ENCODE measurements at places on chromosomes 3 and 15.

DNA sequence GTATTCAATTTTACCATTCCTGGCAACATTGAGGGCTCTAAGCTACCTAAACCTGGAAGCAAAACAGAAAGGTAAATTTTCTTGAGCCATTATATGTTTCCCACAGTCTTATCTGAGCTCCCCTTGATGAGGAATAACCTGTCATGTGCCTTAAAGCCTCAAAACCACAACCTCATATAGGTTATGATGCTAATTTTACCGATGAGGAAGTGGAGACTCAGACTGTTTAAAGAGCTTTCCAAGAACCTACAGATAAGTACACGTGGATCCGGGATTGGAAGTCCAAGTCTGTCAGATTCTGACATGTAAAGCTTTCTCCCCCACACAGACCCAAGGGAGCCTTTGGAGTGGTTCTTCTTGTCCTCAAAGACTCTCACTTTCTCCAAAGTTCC, 140.5 kb downstream of the SEMA6D start:
- DNase-seq = no peak

DNA sequence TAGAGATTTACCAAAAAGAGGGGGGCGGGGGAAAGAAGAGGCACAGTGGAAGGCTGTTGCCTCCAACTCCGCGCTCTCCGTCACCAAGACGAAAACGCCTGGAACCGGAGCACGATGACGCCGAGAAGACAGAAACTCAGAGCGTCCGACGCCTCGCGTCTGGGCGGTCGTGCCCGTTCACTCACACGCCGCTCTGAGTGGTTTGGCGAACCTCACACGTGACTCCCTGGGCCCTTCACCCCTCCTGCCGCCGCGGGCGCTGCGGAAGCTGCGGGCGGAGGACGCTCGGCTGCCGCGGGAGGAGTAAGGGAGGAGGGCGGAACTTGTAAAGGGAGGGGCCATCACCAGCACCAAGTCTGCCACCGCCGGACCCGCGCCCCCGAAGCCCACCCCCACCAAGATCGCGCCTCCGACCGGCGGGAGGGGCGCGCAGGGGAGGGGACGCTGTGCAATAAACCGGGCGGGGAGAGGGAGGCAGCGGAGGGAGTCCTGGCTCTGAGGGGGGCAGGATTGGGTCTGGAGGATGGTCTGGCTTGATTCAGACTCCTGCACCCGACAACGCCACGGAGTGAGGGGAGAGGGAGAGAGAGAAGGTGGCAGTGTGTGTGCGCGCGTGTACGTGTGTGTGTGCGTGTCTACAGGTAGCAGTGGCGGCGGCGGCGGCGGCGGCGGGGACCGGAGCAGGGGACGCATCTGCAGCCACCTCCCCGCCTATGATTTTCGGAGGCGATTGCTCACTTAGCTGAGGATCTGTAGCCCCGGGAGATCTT, 1.9 kb upstream of the NLGN1 start:
- DNase-seq = peak; percentile 64

DNA sequence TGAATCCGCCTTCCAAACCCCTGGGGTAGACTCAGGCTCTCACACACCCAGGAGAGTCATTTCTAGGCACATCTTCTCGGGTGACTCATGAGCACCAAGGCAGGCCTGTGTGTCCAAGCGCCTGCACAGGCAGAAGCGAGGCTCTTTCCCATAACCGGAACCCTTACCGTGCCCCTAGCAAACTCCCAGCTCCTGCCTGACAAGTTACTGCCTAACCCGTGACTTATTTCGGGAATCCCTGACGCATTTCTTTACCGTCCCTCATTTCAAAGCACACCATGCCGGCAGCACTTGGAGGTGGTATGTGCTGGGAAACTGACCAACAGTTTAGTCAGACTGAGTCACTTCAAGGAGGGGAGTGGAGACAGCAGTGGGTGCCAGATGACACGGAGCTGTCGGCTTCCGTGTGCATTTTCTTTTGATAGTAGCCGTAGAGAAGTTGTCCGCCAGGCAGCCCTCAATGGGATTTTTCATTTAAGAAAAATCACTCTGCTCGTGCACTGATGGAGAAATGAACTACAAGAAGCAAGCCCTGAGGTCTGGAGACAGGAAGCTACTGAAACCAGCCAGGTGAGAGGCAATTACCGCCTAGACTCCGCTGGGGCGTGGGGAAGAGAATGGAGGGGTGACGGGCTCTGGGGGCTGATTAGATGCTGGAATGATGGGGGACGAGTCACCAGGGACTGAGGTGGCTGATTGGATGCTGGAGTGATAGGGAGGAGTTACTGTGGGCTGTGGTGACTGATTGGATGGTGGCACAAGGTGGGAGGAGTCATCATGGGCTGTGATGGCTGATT, 17.3 kb upstream of the HRH1 start:
- DNase-seq = peak; percentile 99

DNA sequence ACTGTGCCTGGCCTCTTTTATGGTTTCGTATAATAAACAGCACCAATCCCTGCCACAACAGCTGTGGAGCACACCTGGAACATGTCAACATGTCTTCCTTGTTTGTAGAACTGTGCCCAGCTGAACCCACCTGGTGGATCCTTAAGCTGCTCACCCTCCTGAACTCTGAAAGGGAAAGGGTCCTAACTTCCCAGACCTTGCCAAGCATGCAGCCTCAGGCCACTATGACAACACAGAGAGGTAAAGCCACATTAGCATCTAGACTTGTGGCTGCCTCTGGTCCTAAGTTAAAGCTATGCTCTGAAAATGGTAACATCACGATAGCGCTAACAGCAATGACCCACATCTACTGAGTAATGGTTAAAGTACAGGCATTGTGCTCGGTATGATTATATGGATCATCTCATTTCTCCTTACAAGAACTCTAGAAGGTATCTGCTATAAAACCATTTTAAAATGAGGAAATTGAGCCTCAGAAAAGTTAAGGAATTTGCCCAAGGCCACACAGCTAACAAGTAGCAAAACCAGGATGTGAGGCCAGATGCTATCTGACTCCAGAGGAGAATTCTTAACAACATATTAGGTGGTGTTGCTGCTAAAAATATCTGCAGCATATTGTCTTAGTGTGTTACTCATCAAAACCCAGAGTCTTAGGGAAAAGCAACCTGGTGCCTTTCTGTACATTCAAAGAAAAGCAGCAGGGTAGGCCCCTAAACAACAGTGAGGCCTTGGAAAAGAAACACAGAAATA, 23.1 kb upstream of the HERC1 start:
- DNase-seq = no peak

DNA sequence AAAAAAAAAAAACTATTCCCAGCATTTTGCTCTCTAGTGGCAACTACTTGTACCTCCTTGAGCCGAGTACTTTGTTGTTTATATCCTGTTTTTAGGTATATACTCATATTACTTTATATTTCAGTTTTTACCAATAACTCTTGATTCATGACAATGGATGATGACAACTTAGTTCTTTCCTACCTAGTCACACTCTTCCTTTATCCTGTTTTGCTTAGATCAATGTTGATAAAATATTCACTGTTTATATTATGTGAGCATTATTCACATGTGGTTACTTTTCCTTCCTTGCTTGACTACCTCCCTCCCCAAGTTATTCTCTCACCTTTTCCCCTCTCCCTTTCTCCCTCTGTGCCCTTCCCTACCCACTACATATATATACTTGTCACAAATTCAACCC, 53.7 kb downstream of the NKIRAS1 start:
- no peak for DNase-seq

- DNase-seq = no peak
Measured at GRCh38 chr15:58021332-58022230, 43.9 kb downstream of the ALDH1A2 start.

DNA sequence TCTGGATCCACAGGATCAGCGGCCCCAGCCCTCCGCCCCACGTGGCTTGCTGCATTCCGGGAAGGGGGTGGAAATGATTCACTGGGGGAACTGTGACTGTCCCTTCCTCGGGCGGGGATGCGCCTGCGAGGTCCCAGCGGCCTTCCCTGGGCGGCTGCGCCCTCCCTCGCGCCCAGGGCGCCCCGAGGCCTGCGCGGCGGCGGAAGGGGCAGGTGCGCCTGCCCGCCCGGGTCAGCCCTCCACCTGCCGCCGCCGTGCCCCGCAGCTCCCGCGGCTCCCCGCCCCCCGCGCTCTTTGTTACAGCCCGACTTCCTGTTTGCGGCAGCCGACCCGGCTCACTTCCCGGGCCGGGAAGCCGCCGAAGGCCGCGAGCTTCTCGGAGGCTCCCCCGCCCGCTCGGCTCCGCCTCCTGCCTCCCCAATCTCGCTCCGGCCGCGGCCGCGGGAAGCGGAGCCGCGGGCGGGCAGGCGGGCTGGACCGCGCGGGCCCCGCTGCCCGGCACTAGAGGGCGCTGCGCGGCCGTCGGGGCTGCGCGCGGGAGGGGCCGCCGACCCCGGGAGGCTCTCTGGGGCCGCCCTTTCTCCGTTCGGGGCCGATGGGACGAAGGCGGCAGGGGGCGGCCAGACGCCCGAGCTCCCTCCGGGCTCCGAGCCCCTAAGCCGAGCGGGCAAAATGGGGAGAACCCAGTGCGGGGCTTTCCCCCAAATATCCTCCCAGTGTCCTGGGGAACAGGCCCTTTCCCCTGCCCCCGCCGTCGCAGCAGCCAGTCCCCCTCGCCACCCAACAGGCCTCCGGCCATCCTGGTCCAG, 11.5 kb upstream of the CHAC1 start:
- peak; percentile 80 for DNase-seq

GRCh38 chr15:99134317-99134821, 29.5 kb downstream of the SYNM start:
- DNase-seq = no peak

- DNase-seq = peak; percentile 17
Measured at GRCh38 chr3:130841357-130841756, 52.5 kb upstream of the ATP2C1 start.

DNA sequence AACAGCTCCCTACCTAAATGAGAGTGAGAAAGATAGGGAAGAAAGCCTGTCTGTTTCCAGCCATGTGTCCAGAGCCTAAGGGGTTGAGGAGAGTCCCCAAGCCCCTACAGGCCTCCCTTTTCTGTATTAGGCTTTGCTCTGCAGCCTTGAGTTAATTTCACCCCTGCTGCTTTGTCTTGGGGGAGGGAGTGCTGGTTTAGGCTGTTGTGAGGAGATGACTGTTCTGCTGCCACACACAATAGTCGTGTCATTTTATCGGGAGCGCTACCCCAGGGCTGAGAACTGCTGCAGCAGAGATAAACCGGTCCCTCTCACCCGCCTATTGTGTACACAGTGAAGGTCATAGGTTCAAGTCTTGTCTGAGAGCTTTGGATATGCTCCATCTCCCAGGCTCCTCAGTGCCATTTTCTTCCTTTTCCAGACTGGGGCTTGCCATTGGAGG, 1.4 kb downstream of the ZNF609 start:
- no peak for DNase-seq

- DNase-seq = peak; percentile 50
Measured at GRCh38 chr3:36707623-36708409, 56.5 kb downstream of the DCLK3 start.

DNA sequence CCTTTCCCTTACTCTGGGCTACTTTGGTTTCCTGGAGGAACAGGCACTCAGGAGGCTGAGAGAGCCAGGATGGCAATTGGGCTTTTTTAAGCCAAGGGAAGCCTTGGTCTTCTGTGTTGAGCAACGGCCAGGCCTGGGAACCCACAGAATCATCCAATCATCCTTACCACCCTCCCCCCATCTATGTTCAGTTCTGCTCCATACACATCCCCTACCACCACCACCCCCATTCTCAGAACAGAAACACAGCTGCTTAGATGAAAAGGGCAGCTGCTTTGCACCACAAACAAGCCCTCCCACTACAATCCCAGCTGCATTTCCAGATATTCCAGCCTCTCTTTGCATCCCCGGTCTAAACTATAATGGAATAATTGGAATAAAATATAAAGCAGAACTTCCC, 21.0 kb downstream of the SEMA5B start:
- no peak for DNase-seq

DNA sequence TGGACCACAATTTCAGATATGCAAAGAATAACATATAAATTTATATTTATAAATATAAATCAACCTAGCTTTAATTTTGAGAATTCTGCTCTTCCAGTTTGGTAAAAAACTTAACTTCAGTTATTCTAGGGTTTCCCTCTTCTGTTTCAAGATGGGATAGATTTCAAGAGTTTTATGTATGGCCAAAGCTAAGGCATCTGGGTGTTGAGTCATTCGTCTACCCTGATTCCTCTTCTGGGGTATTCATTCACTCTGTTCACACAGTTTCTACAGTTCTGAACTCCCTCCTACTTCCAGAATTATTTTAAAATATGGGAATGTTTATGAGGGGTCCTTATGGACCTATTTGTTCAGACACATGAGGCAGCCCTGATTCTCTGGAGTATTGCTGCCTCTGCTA, 4.2 kb upstream of the FGF7 start:
- no peak for DNase-seq

DNA sequence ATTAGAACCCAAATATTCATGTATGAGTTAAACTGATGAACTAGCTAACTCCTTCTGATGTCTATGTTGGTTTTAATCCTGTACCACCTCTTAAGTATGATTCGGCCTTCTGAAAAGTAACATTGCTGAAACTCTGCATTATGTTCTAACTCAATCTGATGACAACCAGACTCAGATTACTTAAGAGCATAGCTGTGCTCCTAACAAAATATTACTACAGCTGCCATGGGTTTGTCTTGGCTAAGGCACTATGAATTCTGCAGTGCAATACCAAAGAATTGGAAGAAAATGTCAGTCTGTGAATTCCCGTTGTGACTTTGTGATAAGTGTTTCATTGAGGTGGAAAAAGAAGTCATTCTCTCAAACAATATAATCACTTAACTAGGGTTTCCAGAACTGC, 224.4 kb downstream of the ZMAT3 start:
- DNase-seq = no peak

DNA sequence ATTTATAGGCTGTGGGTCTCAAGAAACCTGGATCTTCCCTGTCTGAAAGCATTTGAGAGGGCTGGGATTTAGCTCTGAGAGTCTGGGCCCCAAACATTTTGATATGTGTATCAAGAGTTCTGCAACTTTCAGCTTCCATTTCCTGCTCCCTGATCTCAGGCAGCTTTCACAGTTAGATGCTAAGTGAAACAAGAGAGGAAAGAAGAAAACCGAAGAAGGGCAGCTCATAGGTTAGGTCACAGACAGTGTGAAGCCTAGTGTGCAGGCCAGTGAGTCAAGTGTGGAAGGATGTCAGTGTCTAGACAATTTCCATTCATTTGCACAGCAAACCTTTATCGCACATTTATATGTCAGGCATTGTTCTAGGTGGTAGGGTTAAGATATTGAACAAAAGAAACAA, 173.6 kb upstream of the PROK2 start:
- no peak for DNase-seq

GRCh38 chr3:23165571-23165970, 37.6 kb upstream of the UBE2E2 start:
- DNase-seq = peak; percentile 8

DNA sequence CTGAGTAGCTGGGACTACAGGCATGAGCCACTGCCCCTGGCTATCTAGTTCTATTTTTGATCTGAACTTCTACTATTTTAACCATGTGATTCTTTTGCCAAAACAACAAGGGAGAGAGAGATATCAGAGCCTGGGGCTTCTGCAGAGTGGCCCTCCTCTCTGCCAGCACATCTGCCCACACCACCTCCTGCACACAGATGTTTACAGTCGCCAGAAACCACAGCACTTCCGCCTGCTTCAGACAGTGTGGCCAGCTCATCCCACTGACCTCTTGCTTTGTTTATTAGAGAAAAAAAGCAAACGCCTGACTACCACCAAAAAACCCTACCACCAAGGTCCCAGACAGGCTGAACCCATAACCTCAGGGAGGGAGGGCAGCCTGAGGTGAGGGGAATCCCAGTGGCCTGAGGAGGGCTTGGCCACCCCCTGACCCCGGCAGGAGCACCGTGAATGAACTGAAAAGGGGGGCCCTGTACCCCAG, 85.9 kb upstream of the ABHD2 start:
- no peak for DNase-seq

GRCh38 chr3:181298421-181298820, 308.9 kb upstream of the DNAJC19 start:
- peak; percentile 5 for DNase-seq

Measured in RWPE1 (cell line).